ENCODE measurements at places on chromosomes 12 and 14.

DNA sequence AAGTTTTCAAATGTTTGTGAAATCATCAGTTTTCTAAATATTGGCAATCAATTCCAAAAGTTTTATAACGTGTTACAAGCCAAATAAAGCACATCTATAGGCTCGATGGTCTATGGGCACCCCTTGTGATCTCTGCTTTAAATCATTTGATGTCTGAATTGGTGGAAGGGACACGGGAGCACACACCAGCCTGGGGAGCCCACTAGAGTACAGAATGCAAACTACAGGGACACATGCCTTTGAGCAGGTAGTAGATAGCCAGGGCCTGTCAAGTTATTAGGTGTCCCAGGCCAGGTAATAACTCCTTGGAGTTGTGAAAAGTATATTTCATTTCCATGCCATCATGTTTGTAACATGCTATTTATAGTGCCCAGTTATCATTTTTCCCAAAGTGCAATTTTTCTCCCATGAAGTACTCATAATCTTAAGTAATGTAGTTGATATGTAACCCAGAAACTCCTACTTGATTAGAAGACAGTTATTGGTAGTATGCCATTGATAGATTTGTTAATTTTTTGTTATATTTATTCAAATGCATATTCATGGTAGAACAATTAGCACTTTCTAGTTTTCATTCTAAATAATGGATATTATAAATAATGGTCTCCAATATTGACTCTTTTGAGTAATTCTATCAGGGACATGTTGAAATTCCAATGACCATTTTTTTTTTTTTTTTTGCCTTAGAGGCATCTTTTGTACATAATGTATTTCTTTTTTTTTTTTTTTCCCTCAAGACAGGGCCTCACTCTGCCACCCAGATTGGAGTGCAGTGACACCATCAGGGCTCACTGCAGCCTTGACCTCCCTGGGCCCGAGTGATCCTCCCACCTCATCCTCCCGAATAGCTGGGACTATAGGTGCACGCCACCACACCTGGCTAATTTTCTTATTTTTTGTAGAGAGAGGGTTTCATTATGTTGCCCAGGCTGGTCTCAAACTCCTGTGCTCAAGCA, 96.9 kb upstream of the FGD4 start:
- DNase-seq: no peak

DNA sequence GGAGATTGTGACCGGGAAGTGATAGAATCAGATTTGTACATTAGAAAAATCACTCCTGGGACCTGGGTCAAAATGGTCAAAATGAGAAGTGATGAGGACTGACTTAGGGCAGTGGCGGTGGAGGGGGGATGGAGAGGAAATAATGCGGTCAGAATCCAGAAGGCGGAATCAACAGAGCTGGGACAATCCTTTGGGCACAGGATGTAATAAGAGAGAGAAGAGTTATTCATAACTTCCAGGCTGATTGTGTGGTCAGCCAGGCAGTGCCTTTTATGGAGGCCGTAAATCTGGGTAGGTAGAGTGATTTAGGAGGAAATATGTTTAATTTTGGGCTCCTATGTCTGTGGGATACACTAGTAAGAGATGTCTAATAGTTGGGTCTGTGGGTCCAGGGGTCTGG, 21.6 kb downstream of the FBXL14 start:
- DNase-seq: no peak

DNA sequence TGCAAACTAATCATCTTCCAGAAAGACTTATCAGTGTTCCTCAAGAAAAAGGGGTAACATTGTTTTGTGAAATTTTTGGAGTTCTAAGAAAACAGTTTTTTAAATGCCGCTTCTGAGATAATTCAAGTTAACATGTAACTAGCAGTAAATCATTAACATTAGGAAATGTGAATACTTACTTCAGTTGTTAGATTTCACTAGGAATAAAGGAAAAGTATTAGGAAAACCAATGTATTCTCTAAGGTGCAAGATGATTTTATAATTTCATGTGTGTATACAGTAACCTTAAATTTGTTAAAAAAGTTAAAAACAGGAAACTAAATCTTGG, 36.8 kb downstream of the PAPOLA start:
- DNase-seq: no peak

DNA sequence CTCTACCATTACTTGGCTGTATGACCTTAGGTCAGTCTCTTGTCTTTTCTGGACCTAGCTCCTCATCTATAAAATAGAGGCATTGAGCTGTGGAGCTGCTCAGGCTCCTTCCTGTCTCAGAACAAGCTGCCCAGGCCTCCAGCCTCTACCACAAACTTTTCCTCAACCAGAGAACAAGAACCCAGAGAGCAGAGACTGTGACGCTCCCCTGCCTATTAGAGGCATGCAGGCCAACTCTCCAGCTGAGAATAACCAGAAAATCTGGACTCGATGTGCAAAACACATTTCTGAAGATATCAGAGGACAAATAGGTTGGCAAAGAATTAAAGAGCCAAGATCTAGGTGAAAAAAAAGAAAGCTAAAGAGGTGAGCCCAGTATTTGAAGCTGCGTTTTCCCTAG, 17.8 kb upstream of the PNMA1 start:
- no peak for DNase-seq

DNA sequence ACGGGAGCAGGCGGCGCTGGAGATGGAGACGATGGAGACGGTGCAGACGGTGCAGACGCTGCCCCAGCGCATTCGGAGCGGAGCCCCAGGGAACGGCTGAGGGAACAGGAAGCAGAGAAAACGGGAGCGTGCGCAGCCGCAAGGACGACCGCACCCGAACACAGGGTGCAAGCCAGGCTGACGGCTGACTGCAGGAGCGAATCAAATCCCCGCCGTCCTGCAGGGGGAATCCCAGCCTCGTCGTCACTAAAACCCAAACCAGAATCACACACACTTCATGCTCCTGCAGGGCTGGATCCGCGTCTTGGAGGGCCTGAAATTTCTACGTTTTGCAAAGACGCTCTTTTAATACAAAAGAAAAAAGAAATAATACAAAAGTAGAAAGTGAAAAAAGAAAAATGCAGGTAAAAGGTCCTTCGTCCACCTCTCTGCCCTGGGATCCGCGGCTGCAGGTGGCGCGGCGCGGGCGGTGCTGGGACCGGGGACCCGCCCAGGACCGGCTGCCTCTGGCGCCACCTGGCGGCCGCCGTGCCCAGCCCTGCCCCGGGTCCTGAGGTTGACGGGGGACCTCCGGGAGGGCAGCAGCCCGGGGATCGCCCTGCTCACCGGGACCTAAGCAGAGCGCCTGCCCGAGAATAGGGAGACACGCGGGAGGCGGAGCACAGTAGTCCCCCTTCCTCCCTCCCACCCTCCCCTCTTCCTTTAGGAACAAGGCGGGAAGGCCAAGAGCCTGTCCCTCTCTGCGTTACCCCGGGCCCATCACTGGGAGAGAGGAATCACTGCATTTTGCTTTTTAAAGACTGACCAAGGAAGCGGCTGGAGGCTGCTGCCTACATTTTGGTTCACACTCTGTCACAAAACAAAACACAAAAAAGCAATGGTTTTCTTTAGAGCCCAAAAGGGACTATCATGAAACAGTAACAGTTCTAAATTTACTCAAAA, 20.1 kb downstream of the STX2 start:
- peak; percentile 71 for DNase-seq

DNA sequence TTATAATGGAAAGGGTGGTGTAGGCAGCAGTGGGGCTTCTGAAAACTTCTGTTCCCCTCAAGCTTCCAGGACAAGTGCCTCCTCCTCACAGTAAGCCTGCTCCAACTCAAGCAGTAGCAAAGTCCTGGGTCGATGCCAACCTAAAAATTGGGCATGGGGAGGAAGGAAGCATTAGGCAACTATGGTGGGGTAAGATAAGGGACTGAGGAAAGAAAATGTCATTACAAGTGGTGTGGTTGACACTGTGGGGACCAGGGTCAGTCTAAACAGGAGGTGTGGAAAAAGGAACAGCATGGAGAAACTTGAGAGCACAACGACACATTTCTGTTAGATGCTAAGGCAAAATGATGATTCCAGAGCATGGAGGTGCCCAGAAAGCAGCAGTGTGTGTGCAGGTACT, 34.9 kb downstream of the WIF1 start:
- DNase-seq: no peak

- DNase-seq: no peak
Observed at GRCh38 chr12:4217091-4217490, 56.5 kb upstream of the CCND2 start.

DNA sequence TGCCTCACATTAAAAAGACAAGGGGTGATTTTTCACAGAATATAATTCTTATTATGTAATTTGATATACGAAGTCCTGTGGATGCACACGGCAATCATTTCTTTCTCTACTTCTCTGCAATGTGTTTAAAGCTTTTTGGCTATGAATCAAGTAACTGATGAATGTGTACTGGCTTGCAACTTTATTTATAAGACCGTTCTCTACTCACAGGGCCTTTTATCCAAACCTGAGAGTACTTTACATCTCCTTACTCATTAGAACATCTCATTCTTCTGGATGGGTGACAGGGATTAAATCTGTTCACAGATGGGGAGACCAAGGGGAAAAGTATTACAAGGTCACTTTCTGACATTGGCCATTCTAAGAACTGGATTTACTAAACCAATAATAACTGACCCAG, 215.8 kb upstream of the DIO2 start:
- DNase-seq: no peak

- no peak for DNase-seq
Observed at GRCh38 chr14:99244367-99244901, 27.6 kb downstream of the BCL11B start.

GRCh38 chr14:50871228-50871627, 625 bp upstream of the ABHD12B start:
- DNase-seq: no peak

GRCh38 chr12:37541356-37541755, 775.2 kb upstream of the ALG10B start:
- DNase-seq: no peak

- no peak for DNase-seq
Observed at GRCh38 chr12:28611115-28611435, 420.8 kb downstream of the CCDC91 start.

GRCh38 chr12:795305-795704, 42.9 kb downstream of the WNK1 start:
- DNase-seq: peak; percentile 42

DNA sequence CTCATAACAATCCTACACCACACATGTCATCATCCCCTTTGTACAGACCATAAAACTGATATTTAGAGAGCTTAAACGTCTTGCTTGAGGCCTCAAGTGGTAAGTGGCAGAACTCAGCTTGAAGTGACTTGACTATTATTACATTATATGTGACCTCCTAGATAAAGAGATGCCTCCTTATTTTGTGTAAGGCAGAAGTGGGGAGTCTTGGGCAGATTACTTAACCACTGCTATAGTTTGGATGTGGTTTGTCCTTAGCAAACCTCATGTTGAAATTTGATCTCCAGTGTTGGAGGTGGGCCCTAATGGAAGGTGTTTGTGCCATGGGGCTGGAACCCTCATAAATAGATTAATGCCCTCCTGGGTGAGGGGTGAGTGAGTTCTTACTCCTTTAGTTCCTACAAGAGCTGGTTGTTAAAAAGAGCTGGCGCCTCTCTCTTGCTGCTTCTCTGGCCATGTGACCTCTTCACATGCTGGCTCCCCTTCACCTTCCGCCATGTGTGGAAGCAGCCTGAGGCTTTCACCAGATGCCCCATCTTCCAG, 37.4 kb downstream of the RCOR1 start:
- DNase-seq: no peak

DNA sequence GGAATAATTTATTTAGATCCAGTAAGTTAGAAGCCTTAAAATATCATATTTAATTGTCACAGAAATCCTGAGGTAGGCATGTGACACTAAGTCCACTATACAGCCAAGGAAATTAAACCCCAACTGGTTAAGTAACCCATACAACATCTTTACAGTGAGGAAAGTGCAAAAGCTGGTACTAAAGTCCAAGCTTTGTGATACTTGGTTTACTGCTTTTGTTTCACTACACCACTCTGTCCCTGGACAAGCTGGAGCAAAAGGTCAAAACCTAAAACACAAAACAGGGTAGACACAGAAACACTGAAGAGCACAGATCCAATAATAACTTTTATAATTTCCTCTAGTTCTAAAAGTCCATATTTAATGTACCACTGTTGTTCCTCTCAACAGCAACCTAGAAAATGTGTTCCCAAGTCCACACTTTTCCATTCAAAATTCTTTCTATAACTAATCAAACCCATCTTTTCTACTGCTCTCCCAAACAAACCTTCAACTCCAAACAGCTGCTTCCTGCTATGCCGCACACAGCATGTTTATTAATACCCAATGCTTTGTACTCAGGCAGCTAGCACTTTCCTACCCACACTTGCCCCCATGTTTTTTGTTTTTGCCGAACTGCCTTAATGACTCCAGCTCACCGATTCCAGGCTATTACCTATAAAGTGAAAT, 90.9 kb downstream of the MED13L start:
- no peak for DNase-seq

- no peak for DNase-seq
Observed at GRCh38 chr12:64170024-64170423, 52.1 kb downstream of the KICS2 start.

GRCh38 chr14:85597701-85598100, 67.8 kb downstream of the FLRT2 start:
- no peak for DNase-seq

- DNase-seq: no peak
Observed at GRCh38 chr12:25025260-25025659, 76.4 kb upstream of the BCAT1 start.

DNA sequence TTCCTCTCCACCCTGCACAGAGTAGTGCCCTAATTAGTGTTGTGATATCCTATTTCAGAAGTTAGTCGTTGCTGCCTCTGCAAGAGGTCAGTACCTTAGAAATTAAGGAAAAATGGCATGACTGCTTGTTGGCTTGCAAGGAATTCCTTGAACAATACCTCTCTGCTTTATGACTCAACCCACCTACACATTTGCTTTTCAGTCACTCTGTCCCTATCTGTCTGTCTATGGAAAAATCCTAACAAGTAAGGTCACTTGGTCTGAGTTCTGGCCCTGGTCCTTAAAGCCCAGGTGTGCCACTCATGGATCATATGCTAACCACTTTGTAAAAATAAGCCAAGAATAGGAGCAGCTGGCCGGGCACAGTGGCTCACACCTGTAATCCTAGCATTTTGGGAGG, 116.4 kb upstream of the ATF1 start:
- DNase-seq: no peak

GRCh38 chr14:67892466-67893100, 73.0 kb downstream of the RAD51B start:
- no peak for DNase-seq

DNA sequence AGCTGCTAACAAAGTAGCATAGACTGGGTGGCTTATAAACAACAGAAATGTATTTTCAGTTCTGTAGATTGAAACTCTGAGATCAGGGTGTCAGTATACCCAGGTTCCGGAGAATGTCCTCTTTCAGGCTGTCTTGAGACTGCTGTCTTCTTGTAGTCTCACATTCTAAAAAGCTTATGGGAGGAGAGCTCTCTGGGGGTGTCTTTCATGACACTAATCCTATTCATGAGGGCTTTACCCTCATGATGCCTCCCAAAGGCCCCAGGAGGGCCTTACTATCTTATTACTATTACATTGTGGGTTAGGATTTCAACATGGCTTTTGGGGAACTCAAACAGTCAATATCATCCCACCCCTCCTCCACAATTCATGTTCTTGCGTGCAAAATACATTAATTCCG, 94.3 kb downstream of the AEBP2 start:
- DNase-seq: no peak

Measured in stimulated activated CD8-positive, alpha-beta memory T cell treated with anti-CD3 and anti-CD28 coated beads, Interleukin-4, amount 100 ng/mL, for 24 hours (primary cell).